NCI-H446 (cell line): ENCODE measurements at places on chromosomes 12 and 14.

- no peak for DNase-seq
These were observed 133.9 kb downstream of the TRHDE start for GRCh38 chr12:72406111-72406510.

- DNase-seq = no peak
These were observed 166.6 kb upstream of the FLRT2 start for GRCh38 chr14:85363358-85363757.

- DNase-seq = no peak
These were observed 10.6 kb downstream of the TMED10 start for GRCh38 chr14:75165586-75166391.

DNA sequence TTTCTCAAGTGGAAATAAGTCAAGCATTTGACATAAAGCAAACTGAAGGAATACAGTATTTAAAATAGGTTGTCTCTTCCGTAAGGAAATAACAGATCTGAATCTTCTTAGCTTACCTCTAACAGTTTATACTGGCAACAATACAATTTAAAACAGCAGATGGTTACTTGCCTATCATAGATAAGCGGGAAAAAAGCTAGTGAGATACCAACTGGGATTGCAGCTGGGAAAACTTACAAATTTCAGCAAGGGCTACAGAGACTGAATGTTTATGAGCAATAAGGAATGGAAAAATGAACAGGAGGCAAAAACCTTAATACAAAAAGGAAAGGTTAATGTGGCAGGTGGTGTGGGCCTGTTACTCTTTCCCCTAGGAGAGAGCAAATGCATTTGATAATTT lies 220.0 kb downstream of the RASSF9 start:
- DNase-seq = no peak

GRCh38 chr12:40689576-40689975 lies 2.7 kb upstream of the CNTN1 start:
- no peak for DNase-seq

DNA sequence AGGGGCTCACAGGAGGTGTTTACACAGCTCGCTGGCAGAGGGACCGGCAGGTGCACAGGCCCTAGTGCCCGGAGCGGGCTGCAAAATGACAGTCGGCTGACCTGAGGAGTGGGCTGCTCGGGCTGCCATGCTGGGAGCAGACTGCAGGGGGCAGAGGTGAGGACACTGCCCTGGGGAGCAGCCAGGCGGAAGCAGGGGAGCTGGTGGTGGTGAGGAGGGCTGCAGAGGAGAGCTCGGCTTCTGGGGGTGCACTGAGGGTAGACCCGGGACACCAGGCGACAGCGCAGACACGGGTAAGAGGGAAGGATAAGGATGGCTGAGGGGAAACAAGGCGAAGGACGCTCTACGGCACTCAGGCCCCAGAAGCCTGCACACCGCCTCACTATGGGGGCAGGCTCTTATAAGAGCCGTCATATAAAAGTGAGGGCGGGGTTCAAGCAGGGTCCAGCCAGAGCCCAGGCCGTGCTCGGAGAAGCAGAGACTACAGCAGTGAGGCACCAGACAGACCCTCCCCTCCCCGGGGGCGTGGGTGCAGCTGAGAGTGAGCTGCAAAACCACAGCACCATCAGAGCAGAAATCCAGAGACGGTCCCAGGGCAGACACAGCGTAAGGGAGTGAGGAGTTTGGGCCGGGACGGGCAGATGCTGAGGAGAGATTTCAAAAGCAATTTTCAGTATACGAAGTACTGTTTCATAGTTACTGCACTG lies 62.5 kb downstream of the CCDC88C start:
- no peak for DNase-seq

DNA sequence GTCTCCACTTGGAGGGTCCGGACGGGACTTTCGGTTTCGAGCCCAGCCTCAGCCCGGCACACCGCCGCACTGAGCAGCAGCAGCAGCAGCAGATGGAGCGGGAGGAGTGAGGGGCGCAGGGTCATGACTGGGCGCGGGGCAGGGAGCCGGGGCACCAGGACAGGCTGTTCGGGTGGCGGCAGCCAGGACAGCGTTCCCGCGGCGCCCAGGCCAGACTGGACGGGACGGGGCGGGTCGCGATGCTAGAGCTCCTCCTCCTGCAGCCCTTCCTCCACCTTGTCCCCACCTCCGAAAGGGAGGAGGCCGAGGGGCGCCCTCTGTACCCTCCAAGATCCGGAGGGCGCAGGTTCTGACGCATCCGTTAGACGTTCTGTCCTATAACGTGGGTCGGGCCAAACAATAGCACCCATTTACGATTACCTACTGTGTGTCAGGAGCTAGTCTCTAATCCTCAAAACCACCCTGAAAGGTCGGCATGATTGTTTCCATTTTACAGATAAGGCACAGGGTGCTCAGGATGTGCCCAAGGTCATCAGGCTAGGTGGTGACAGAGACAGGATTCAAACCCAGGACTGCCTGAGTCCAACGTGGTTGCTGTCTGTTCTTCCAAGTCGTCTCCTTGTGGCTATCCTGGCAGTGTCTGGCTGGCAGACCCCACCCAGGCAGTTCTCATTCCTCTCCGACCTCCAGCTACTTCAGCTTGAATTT lies at the start of gene FKBP11:
Gene FKBP11 (minus strand): TSS at position 189 of the 708 bp plus-strand sequence. CDS start 64 bp downstream, at position 125.
- no peak for DNase-seq

- no peak for DNase-seq
These were observed 948.9 kb upstream of the FLRT2 start for GRCh38 chr14:84581041-84581440.

- DNase-seq = peak; percentile 47
These were observed 629.6 kb downstream of the FSCB start for GRCh38 chr14:43877351-43877960.

DNA sequence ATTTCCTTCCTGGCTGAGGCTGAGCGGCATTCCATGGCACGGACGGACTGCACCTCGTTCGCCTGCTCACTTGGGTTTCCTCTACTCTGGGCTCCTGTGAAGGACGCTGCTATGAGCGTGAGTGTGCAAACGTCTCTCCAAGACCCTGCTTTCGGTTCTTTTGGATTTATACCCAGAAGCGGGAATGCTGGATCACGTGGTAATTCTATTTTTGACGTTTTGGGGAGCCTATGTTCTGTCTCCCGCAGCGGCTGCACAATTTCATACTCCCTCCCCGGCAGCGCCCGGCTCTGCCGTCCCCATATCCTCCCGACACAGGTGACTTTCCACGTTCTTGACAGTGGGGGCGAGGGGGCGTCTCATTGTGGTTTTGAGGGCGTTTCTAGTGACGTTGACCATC lies 20.6 kb downstream of the MMP17 start:
- DNase-seq = no peak

DNA sequence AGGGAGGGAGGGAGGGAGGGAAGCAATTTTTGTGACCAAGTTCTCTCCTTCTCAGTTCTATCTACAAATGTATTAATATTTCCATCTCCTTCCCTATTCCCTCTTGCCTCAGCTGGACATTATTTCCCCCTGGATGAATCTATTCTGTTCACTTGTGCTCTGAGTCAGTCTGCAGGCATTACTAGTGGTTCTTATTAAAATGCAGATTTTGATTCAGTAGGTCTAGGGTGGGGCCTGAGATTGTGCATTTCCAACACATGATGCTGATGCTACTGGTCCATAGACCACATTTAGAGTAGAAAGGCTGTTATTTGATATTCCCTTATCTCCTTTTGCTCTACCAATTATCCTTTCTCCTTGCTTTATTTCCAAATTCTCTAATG lies 40.1 kb upstream of the YAF2 start:
- no peak for DNase-seq

DNA sequence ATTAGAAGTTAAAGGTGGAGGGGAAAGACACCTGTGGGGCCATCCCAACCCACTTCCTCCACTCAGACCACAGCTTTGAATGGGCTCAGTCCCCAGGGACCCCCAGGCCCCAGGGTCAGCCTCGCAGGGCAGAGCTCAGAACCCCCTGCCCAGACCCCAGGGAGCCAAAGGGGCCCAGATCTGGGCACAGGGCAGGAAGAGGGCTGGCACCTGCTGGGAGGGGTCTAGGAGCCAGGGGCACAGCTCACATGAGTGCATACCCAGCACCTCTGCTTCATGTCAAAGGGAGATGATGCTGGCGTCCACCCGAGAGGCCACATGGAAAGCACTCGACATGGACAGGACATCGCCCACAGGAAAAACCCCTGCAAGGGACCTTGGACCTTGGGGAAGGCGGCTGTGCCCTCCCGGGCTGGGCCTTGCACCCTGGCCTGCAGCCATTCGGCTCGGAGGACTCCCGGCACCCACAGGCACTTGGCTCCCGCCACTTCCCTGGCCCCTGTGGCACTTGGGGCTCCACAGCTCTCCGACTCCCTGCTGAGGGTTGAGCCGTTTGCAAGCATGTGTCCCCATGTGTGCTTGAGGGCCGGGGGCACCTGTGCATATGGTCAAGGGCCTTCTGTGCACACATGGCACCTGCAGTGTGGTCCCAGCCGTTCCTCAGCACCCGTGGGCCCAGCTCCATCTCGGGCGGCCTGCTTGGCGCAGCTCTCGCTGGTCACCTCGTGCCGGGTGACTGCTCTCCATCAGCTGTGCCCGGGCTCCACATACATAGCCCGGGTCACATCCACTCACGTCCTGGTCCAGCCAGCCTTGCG lies 7.8 kb upstream of the AMN start:
- DNase-seq = no peak

DNA sequence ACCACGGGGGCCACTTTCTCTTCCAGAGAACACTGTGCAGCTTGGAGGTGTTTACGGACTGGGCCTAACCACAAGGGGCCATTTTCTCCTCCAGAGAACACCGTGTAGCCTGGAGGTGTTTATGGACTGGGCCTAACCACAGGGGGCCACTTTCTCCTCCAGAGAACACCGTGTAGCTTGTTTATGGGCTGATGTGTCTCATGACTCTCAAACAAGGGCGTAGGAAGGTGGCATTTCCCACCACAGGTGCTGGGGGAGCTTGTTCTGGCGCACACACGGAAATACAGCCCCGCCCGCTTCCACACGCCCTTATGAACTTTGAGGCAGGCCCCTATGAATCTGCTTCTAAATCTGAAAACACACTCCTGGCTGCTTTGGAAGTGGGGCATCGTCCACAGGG lies 174.6 kb upstream of the SFSWAP start:
- DNase-seq = no peak

DNA sequence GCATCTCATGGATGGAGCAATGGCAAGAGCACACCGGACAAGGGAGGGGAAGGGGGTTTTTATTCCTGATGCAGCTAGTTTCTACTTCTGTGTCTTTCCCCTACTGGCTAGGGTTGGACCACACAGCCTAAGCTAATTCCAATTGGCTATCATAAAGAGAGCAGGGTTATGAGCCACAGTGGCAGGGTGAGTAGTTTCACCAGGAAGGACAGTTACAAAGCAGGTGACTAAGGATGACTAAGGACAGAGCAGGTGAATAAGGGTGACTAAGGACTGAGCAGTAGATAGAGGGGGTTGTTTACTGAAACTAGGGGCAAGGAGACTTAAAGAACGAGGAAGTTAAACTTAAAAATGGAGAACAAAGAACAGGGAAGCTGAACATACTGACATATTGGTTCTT lies 321.4 kb upstream of the SEL1L start:
- no peak for DNase-seq

- DNase-seq = no peak
These were observed 332.5 kb downstream of the CCER1 start for GRCh38 chr12:90622431-90622830.

DNA sequence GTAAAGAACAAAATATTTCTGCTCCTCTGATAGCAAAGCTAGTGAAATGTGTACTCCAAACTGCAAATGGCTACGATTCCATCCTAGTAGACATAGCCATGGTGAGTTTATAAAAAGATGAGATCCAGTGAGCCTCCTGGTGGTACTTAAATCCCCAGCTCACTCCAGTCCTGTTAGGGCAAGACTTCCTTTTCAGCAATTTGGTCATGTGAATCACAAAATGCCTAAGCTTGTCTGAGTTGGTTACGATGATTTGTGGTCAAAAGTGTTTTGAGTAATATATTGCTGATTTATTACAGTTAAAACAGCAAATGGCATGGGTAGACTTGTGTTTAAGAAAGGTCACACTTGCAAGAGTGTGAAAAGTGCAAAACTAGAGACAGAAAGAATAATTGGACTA lies 102.7 kb upstream of the NAV3 start:
- no peak for DNase-seq

DNA sequence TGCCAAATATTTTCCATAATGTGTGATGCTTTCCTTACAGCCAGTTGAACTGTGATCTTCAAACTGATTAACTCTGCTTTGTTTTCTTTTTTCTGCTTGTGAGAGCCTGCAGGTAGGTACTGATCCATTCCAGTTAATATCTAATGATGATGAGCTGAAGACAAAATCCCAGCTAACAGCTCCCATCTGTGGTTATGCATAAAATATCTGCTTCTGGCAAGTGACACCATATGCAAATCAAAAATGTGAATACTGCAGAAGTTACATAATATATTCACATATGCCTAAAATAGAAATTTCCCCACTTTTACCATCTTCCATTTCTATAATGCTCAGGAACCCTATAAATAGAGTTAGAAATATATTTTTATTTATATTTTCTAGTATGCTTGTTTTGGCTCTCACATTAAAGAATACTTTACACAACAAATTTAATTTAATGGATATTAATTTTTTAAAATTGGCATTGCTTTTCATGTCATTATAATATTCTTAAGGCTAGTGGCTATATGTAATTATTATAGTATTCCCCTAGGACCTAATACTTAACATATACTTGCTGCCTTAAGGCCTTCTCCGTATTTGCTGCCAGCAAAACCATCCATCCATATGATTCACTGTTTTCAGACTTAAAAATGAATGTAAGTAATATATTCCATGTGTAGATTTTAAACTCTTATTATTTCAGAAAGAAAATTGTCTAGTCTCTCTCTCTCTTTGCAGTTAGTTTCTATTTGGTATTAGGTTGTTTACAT lies 83.8 kb downstream of the CCER1 start:
- DNase-seq = no peak

GRCh38 chr12:65532764-65533163 lies 254.3 kb downstream of the MSRB3 start:
- no peak for DNase-seq

- no peak for DNase-seq
These were observed 96.0 kb downstream of the SRGAP1 start for GRCh38 chr12:63940310-63941005.

DNA sequence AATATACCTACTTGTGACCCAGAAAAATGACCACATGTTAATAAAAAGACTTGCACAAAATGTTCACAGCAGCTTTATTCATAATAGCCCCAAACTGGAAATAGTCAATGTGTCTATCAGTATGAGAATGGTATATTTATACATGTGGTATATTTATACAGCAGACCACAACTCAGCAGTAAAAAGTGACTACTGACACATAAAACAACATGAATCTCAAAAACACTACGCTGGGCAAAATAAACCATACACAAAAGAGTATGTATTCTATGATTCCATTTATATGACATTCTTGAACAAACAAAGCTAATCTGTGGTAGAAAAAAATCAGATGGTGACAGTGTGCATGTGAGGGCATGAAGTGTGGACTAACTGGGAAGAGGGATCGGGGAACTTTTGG lies 35.1 kb downstream of the ARF6 start:
- DNase-seq = no peak

- no peak for DNase-seq
These were observed 86.7 kb downstream of the LRP6 start for GRCh38 chr12:12180136-12180535.

DNA sequence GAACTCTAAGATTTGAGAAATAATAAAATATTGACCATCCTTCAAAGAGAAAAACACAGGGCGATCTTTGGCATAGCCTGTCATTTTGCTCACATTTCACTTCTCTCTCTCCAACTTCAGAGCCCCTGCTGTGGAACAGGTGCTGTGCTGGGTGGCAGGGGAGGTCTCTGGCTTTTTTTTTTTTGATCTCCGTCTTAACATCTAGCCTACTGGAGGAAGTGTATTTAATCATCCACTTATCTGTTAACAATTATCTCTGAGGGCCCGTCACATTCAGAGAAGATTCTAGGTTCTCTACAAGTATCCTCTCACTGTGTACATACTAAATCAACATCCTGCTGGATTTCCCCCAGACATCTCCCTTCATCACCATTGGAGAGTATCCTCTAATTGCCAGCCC lies 34.1 kb downstream of the CHST11 start:
- no peak for DNase-seq
